NCI-H524 treated with DMSO at 0.1 percent for 48 hours (cell line): ENCODE measurements at places on chromosomes 12 and 14.

DNA sequence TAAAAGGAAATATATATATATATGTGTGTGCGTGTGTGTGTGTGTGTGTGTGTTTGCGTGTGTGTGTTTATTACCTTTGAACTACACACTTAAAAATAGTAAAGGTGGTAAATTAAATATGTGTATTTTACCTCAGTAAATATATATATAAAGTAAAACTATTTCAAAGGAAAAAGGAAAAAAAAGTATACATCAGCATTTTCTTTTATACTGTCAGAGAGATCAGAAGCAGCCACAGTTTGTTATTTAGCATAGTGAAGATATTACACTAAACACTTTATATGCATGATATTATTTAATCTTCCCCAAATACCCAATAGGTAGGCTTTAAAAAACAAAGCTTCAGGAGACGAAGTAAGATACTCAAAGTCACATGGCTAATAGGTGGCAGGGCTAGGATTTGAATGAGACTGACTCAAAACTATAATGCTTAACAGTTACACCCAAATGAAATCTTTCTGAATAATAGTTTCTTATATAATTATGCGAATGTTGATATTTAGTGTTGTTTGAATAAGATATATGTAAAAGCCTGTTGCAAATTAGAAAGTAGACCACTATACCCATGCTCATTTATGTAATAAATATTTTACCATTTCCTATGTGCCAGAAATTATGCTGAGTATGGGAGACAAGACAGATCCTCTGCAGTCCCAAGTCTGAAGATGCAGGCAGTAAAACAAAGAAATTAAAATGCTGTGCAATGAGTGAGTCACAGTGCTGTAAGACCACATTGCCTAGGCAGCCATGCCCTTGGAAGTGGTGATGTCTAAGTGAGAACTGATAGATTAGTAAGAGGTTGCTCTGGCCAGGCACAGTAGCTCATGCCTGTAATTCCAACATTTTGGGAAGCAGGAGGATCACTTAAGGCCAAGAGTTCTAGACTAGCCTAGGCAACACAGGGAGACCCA is 66.1 kb downstream of the PDZRN4 start:
- DNase-seq: no peak

DNA sequence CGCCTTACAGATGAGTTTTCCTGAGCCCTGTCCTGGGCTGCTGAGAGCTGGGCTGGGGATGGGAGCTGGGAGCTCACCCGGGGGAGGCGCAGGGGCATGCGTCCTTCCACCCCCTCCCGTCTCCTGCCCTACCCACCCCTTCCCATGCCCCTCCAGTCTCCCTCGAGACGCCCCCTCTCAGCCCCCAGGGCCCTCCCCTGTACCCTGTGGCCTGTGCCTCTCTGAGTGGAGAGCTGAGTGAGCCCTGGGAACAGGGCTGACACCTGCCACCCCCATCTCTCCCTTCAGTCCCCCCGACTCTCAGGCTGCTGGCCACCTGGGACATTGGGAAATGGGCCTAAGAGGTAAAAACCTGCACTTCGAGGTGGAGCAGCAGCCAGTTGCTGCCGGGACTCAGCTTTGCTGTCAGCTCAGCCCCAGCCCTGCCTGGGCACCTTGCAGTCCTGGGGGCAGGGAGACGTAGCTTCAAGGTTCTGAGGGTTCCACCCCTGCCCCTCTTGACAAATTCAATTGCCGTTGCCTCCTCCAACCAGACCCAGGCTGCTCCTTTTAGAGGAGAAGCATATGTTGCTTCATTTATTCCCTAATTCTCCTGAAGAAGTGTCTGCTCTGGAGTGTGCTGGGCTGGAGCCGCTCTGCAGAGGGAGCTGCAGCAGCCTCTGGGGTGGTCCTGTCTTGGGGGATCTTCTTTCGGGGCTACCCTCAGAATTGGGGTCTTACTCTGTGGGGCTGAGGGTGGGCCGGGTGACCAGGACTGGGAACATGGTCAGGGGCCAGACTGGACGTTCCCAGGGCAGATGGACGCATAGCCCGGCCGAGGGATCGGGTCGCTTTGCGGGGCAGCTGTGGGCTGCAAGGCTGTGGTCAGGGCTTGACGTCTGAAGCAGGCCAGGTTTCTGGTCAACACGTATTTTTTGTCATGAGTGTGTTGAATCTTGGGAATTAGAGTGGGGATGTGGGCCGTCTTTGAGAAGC is 141.4 kb downstream of the ADGRD1 start:
- DNase-seq: no peak

DNA sequence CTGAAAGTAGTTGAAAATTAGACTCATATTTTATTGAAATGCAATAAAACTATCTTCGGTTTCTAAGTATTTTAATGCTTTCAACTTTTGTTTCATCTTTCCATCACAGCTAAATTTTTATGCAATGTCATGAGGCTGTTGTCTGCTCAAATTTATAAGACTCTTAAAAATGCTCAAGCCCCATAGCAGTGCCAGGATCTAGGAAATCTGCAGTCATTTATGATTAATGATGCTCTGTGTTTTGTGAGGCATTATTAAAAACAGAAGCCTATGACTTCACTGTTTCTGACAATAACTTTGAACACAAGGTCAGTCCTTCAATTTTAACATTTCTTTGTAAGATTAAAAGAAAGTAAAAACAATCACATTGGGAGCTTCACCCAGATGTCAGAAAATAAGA is 112.5 kb downstream of the ALX1 start:
- DNase-seq: no peak

DNA sequence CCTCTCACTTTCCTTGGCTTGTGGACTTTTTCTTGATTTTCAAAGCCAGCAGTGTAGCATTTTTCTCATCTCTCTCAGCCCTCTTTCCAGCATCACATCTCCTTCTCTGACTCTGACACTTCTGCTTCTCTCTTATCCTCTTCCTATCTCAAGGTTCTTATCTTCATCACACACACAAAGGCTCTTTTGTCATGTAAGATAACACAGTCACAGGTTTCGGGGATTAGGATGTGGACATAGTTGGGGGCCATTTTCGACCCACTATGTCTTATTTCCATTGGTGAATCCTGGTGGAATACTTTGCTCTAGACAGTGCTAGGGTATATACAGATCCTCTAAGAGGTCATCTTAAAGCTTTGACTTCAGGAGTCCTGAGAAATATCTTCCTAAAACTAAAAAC is 719.3 kb upstream of the TBX3 start:
- no peak for DNase-seq

GRCh38 chr12:52217223-52217622 is 15.8 kb upstream of the KRT7 start:
- DNase-seq: no peak

DNA sequence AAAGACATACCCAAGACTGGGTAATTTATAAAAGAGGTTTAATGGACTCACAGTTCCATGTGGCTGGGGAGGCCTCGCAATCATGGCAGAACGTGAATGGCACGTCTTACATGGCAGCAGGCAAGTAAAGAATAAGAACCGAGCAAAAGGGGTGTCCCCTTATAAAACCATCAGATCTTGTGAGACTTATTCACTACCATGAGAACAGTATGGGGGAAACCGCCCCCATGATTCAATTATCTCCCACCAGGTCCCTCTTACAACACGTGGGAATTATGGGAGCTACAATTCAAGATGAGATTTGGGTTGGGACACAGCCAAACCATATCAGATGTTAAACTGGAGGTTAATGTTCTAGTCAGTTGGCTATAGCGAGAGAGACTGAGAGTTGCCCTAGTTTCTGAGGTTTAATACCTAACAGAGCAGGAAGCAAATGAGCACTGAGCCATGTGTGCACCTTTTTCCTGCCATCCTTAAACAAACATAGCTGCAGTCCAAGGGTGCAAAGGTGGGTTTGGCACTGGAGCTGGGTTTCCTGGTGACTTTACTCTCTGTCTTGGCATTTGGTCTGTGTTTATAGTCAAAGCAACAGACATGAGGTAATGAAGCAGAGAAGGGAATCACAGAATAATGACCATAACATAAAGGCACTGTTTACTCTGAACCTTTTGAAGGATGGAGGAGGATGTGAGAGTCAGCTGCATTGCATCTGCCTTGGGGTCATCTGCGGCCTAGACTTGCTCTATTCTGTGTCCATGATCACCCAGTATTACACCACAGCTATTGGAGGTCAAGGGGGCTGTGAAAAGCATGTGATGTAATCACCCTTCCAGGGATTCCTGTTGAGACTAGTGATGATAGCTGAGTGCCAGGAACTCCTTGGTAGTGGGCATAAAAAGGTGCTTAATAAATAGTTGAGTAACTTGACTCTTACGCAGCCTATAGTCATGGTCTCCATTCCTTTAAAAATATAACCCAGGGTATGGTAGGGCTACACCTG is 83.6 kb upstream of the USP44 start:
- no peak for DNase-seq

DNA sequence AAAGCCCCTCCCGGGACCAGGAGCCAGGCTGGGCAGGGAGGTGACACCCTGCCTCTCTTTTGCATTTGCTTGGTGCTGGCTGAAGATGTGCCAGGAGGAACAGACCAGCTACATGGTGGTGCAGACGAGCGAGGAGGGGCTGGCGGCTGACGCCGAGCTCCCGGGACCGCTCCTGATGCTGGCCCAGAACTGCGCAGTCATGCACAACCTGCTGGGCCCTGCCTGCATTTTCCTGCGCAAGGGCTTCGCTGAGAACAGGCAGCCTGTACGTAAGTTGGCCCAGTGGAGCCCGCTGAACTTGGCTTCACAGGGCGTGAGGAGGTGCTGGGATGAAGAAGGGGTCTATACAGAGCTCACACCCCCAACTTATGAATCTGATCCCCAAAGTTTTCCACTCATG is 15.6 kb downstream of the CABP1 start:
- no peak for DNase-seq

DNA sequence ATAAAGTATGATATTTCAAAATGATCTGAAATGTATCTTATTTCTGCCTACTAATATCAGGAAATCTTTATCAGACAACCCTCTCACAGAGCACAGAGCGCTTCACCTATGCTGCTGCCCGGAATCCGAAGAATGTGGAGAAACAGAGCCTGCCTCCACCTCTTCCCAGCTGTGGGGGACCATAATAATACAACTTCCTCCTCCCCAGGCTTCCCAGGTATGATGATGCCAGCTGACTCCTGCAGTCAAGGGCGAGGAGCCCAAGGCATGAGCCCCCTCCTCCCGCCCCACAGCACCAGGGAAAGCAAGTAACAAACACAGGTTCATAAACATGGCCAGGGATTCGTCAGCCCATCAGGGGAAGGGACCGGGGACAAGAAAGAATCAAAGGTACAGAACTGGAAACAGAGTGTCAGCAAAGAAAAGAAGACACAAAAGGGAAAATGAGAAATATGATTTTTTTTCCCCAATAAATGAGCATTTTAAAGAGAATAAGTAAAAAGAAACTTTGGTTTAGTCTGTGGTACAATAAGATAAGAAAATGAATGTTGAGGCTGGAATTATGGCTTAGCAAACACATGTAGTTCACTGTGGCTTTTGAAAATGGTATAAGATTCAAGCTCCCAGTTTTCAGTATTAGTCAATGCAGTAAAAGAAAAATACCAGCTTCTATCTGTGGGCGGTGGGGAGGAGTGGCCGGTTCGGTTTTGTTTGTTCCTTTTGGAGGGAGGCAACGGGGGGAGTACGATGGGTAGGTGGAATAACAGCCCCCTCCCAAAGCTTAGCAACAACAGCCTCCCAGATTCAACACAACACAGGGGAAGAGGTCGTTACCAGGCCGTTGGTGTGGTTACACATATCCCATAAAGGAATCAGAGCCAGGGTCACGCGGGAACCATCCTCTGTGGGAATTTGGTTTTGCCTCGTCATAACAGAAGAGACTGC is 68.3 kb downstream of the SETD3 start:
- DNase-seq: no peak

GRCh38 chr14:58717813-58718212 is 80.1 kb downstream of the DACT1 start:
- no peak for DNase-seq

DNA sequence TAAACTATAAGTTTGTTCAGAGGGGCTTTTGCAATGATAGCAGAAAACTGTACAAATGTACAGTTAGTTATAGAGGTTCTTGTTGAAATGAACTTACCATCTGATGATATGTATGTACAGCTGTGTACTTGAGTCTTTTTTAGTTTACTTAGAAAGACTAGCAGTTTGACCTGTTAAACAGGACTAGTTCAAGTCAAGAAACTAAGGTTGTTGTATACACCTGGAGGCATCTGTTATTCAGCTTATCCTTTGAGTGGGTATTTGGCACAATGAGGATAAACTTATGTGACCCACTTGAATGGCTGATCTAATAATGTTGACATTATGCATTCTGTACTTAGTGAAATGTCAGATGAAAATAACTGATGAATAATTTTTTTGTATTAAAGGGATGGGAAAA is 13.4 kb downstream of the MTERF2 start:
- DNase-seq: no peak
